ENCODE measurements at places on chromosomes 6 and 20.

- DNase-seq, result no peak
Measured at GRCh38 chr6:129031051-129031599, 148.2 kb downstream of the LAMA2 start.

GRCh38 chr20:5481872-5482271, 165.1 kb upstream of the PROKR2 start:
- no peak for DNase-seq

DNA sequence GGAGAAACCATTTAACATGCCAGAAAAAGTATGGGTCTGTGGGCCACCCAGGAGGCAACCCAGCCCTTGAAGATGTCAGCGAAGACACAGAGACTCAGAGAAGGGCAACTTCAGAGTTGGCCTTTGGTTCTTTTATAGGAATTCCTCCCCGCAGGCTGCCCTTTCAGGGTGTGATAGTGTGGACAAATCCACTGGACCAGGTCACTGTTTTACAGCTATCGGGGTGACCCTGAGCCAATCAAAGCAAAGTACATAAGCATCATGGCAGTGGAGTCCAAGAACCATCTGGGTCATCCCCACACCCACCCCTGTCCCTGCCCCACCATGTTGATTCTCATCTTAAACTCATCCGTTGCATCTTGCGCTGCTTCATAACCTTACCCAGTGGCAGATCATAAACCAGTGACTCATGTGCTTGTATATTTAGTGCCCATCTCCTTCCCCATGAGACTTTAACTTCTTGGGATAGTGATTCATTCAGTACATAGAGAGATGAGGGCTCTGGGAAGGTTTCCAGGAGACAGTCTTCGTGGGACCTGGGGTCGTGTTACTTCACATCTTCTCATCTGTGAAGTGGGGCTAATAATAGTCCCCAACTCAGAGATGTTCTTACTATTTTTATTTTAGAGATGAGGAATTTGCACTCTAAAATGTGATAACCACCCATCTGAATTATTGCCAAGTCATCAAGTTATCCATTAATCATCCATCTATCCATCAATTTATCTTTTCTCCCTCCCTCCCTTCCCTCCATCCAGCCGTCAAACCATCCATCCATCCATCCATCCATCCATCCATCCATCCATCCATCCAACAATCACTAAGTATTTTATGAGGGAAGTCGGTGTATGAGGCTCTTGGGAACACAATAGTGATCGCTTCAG, 51.0 kb downstream of the EDN3 start:
- DNase-seq, result no peak

DNA sequence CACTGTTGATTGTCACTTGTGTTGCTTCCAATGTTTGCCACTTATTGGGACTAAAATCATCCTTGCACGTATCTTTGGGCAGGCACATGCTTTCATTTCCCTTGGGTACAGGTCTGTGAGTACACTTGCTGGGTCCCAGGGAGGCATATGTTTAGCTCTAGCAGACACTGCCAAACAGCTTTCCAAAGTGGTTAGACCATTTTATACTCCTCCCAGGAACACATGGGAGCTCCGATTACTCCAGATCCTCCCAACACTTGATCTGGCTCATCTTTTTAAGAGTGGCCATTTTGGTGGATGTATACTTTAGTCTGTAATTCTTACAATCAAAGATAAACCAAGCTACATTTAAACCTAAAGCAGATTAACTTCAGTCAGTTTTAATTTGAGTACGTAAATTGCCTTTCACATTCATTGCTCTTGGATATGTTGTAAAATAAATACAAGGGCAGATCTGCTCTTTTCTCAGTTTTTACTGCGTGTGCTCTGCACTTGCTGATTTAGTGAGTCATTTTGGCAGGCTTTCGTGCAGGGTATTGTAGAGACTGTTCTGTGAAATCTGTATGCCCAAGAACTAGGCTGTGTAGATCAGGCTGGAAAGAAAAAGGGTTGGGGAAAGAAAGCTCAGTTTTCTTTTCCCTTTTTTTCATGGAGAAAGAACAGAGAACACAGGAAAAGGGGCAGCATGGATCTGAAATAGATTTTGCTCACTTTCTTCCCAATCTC, 19.5 kb downstream of the SLC22A1 start:
- DNase-seq, result no peak

DNA sequence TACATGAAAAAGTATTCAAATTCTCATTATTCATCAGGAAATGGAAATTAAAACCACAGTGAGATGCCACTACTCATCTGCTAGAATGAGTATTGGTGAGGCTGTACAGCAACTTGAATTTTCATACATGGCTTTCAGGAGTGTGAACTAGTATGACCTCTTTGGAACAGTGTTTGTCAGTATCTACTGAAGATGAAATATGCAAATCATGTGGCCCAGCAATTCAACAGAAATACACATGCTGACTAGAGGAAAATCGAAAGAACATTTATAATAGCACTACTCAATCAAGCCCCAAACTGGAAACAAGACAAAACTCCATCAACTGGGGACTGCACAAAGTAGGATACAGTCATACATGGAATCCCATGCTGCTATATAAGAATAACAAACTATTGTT, 102.2 kb downstream of the DCDC2 start:
- no peak for DNase-seq

DNA sequence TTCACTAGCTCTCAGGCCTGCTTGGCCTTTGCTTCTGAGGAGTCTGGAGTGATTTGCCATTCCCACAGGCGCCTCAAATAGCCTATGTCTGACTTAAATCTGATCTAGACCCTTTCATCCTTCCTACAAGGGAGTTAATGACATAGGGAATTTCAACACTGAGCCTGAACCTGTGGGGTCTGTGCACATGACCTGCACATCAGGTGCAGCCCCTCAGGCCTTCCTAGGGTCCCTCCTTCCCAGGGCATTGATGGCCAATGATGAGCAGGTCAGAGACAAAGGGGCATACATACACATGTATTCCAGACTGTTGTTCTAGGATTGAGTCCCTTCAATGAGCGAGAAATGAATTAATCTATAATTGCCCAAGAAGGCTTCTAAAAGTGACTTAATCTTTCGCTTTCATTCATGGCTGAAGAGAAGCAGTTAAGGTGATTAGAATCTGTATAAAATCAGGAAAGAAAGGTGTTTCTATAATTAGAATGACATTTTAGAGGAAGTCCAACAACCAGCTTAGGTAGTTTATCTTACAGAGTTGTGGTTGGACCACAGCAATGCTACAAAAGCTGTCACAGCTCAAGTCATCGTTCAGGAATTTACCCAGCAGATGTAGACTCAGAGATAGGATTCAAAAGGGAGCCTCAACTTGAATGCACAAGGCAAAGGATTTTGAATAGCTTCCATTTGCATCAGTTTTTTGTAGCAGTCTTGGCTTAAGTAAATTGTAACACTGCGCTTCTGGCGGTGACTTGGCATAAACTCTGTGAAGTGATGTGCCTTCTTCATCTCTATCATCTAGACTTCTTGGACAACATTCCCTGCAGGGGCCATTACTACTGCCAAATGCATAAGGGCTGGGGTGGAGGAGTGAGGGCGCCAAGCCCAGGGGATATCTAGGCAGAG, 27.0 kb upstream of the TBC1D7 start:
- DNase-seq, result peak; percentile 21

- DNase-seq, result no peak
Measured at GRCh38 chr6:136178749-136179148, 71.4 kb downstream of the MTFR2 start.

GRCh38 chr6:64006246-64006645, 370.6 kb downstream of the PHF3 start:
- DNase-seq, result no peak

DNA sequence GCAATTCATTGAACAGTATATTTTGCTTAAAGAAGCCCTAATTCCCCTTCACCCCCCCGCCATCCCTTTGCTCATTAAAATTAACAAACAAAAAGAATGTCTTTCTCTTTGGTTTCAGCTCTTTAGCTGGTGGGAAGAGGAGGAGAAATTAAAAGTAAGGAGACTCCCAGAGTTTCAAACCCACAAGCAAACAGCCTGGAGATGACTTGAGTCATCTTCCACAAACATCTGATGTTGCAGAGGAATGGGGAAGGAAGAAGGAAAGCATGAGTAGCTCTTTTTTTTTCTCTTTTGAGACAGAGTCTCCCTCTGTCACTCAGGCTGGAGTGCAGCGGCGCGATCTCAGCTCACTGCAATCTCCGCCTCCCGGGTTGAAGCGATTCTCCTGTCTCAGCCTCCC, 189.6 kb downstream of the ADAT2 start:
- DNase-seq, result no peak

DNA sequence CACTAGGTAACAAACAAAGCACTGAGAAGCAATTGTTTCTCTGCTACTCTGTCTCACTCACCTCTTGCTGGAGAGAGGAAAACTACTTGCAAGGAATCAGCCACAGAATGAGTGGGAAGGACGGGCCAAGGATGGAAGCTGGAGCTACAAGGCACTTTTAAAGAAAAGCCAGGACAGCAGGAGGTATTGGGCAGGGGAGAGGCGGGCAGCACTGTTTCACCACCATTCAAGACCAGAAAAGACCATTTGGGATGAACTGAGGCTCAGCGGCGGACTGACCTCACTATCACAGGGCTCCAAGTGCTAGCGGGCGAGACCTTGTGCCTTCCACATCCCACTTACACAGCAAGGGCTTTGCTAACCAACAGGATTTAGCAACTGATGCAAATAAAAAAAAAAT, 137.4 kb downstream of the IPCEF1 start:
- DNase-seq, result no peak
